ENCODE measurements at places on chromosomes 12 and 14.

DNA sequence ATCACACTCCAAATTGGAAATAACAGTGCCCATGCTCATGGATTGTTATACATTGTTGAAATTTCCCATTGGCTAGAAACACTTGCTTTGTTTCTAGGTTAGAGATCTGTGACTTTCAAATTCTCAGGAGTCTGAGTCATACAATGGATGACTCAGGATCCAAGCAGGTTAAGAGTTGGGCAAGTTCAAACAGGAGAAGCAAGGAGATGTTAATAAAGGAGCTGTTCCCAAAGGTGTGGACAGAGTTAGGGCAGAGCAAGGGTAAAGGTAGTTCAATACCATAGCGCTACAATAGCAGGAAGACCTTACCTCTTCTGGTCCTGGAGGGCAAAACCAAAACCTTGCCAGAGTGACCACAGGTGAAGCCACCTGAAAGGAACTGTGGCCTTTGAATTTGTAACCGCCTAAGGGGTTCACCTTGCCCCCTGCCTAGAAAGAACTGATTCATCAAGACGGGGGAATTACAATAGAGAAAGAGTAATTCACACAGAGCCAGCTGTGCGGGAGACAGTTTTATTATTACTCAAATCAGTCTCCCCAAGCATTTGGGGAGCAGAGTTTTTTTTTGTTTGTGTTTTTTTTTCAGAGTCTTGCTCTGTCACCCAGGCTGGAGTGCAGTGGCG is 4.2 kb upstream of the AMN1 start:
- DNase-seq, result peak; percentile 3

- DNase-seq, result no peak
Observed at GRCh38 chr14:81209167-81209836, 11.5 kb downstream of the GTF2A1 start.

- no peak for DNase-seq
Observed at GRCh38 chr12:126545411-126545810, 1480.2 kb downstream of the AACS start.

- no peak for DNase-seq
Observed at GRCh38 chr14:54300881-54301280, 95.9 kb upstream of the CDKN3 start.

DNA sequence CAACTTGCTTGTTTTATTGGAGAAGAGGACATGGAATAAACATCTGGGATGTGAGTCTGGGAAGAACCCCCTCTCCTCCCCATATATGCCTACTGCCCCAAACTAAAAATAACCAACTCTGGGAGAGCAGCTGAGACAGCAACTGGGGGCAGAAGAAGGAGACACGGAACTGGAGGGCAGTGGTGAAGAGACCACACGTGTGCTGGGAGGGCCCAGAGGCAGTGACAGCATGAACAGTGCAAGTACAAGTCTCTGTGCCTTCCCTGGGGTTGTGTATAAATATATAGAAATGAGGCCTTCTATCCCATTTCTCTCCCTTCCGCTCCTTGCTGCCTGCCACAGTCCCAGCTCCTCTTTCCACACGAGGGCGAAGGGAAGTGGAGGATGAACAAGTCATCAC is 4.0 kb upstream of the KRT73 start:
- no peak for DNase-seq

GRCh38 chr12:76764856-76765255 is 941 bp downstream of the ZDHHC17 start:
- no peak for DNase-seq

GRCh38 chr14:89377544-89377943 is 39.5 kb downstream of the FOXN3 start:
- no peak for DNase-seq

DNA sequence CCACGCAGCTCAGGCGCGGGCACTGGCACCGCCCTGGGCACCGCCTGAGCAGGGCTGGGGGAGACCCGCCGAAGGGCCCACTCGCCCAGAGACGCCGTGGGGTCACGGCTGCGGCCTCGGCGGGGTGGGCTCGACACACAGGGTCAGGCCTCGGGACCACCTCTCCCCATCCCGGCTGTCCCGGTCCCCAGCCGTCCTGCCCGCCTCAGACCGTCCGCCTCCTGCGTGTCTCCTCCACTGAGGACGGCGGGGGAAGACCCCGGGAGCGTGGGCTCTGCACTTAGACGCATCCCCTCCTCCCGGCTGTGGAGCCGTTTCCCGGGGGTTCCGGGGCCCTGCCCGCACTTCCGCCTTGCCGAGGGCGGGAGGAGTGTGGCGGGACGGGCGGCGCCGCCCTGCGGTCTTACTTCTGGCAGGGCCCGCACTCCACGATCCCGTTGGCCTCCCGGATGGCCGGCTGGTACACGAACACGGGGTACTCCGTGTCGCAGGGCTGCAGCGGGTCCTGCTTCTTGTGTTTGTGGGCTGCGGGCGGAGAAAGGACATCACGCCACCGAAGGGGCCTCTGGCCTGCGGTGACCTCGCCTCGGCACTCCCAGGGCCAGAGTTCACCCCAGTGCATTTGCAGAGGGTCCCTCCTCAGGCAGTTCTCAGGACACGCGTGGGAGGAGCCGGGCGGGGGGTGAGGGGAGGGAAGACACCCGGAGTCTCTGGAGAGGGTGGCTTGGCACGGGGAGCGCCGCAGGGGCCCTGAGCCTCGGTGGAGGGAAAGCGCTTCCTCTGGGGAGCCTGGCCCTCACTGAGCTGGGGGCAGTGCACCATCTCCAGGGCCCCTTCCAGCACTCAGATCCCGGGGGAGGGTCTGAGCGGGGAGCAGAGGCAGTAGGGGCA is 23.1 kb upstream of the LRTM2 start:
- DNase-seq, result no peak

DNA sequence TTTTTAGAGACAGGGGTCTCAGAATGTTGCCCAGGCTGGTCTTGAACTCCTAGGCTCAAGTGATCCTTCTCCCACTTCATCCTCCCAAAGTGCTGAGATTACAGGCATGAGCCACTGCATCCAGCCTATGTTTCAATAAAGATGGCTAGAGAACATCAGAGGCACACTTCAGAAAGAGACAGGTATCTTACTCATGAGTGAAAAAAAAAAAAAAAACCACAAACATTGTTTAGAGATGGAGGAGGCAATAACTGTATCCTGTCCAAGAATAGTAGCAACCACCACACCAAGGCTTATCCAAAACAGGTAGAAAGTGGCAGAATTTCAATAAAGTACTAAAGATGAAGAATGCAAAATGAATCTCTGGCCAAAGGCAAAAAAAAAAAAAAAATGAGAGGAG is 30.3 kb downstream of the EEA1 start:
- no peak for DNase-seq

DNA sequence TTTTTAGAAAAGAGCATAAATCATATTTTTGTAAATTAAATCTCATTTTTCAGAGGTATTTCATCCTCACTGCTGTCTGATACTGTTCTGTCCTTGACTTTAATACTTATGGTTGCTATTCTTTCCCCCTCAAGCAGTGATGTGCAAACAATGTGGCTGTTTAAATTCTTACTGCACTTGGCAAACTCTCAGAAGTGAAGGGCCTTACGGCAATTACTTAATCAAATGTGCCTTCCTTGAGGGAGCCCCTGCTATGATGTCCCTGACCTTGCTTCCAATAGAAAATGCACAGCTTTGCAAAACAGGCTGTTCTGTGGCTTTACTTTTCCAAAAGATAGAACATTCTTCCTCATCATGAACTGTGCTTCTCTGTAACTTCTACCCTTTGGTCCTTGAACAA is 35.2 kb downstream of the UBE3B start:
- no peak for DNase-seq

DNA sequence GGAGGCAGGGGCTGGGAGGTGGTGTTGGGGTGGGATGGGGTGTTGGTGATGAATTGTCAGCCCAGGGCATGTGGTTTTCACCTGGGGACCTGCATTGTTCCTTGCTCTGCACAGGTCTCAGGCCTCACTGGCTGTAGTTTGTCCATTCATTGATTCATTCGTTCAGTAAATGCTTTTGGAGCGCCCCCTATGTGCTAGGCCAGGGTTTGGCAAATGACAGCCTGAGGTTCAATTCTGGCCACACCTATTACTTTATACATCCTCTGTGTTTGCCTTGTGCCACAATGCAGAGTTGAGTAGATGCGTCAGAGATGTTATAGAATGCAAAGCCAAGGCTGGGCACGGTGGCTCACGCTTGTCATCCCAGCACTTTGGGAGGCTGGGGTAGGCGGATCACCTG is 4.7 kb downstream of the ADCK1 start:
- no peak for DNase-seq

DNA sequence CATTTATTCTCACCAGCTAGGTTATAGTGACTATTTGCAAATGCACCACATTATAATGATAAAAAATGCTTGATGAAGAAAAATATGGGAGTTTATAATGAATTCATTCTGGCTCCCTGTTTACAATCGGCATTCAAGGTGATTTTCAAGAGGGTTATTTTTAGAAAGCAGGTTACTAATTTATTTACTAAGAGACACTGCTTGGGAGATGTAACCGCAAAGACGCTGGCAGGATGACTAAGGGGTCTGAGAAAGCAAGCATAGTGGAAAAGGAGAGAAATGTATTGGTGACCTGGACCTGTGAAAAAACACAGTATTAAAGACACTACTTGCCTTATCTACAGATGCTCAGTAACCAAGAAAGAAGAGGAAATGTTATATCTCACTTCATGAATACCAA is 13.3 kb upstream of the PITPNM2 start:
- no peak for DNase-seq

DNA sequence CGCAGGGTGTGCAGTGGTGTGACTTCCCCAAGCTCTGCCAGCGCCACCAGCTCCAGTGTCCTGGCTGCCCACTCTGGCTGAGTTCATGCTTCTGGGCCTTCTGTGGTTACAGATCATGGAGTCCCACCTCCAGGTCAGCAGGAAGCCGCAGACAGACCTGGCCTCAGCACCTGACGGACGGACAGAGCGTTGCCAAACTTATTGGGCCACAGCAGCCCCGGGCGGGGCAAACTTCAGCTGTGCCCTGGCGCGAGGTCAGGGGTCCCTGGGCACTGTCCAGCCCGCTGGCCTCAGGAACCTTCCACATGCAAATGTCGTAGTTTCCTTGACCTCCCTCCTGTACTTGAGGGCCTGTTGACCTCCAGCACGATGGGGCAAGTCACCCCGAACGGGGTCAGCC is 11.2 kb downstream of the GPR132 start:
- no peak for DNase-seq

DNA sequence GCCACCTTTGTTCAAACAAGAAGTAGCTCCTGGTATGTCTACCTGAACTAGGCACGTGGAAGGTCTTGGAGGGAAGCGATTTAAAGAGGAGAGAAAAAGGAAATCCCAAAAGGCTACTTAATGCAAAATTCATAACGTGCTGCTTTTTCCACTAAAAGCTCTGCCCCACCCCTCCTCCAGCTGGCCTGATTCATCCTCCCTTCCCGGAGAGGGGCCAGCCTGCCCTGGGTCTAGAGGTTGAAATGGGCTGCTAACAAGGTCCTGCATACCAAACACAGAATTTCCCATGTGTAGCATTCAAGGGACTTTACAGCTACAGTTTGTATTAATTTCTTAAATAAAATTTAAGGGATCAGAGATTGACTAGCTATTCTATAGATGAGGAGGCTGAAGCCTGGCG is 83.2 kb downstream of the KNTC1 start:
- DNase-seq, result no peak

DNA sequence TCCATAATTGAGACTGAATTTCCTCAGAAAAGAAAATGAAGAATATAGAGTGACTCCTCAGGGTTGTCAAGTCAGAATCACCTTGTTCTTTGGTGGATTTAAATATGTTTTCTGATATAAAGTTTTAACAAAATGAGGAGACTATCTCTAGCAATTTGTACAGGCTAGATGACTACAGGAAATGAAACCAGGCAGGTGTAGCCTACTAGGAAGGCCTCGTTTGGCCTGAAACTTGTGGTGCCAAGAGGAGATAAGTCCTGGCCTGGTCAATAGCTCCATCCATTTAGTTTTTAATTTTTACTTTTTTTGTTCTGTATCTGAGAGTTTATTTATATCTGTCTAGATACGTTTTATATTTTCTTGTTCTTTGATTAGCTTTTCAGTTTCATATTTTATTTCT is 41.5 kb downstream of the SNAPC1 start:
- no peak for DNase-seq

DNA sequence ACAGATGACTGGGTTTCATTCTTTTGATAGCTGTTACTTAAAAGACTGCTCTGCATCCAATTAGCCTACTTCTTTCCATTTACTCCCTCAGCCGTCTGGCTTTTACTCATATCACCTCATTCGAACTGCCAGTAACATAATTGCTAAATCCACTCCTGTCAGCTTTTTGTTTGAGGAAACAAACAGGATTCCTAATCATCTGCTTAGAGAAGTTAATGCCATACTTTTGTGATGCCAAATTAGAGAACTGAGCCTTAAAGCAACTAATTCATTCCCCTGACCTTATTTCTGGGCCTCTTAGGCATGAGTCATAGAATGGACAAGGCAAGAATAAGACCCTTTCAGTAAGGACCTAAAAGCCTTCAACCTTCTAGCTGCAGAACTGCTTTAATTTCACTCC is 2.9 kb downstream of the OXA1L start:
- no peak for DNase-seq

- no peak for DNase-seq
Observed at GRCh38 chr14:102138961-102139285, 774 bp upstream of the WDR20 start.

- DNase-seq, result no peak
Observed at GRCh38 chr14:24277606-24278321, 6.4 kb upstream of the RABGGTA start.

DNA sequence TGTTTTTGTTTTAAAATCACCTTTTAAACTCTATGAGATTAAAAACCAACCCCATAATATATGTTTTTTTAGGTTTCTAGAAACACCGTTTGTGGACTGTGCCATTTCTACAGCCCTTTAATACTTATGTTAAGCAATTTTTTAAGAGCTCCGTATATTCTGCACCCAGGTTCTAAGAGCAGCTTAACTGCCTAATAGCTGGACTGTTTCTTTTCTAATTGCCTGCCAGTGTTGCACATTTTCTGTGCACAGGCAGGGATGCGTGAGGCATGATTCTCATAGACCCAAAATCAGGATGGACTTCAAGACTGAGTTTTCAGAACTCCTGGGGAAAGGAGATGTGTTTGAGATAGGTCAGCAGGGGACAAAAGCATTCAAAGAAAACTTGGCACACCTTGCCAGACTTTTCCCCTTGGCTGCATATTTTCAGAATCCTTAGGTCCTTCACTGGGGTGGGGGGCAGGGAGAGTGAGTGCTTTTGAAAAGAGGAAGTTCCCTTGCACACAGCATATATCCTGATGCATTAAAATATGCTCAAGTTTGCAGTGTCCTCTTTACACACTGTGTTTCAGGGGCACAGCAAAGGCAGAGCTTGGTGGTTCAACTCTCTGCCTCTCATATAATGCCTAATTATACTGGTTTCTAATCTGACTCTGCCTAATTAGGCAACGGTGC is 27.9 kb downstream of the TMEM30B start:
- no peak for DNase-seq

DNA sequence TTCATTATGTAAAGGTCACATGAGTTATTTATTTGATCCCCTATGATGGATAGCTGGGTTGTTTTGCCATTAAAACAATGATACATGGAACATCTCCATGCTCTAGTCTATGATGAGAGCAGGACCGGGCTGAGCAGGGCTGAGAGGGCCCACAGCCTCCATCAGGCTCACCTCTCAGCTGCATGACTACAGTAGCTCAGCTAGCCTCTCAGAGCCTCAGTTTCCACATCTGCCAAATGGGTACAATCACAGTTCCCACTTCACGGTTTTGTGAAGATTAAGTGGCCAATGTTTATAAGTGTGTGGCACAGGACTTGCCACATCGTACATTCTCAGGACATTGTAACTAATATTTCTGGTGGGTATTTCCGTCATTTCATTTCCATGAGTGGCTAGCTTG is 19.9 kb upstream of the MYL2 start:
- DNase-seq, result no peak

- no peak for DNase-seq
Observed at GRCh38 chr12:19800884-19801283, 361.6 kb downstream of the AEBP2 start.
